Muscle of back (tissue), 13 donors: ENCODE measurements at places on chromosomes 4 and X. TPM values are rescaled to one million over a fixed set of nuclear protein-coding genes. Genes with fewer than 3 reads are reported as not detected.

ZNF630 gene
- 2.4 TPM for polyA plus RNA-seq

MAGED4B gene
- 45.9 TPM for polyA plus RNA-seq

DMRTC1B gene
- 0.28 TPM for polyA plus RNA-seq

SSX2 gene
- not detected for polyA plus RNA-seq

TCEANC gene
- polyA plus RNA-seq = 5.0 TPM

SPANXC gene
- not detected for polyA plus RNA-seq

PAK3 gene
- polyA plus RNA-seq = 11.9 TPM

RBM47 gene
- 2.8 TPM for polyA plus RNA-seq

PPEF2 gene
- polyA plus RNA-seq = not detected

TRIM61 gene
- 3.8 TPM for polyA plus RNA-seq

GAGE12J gene
- not detected for polyA plus RNA-seq

GRCh38 chrX:11537141-11537540 is 128.6 kb downstream of the ARHGAP6 start:
- DNase-seq = no peak

DNA sequence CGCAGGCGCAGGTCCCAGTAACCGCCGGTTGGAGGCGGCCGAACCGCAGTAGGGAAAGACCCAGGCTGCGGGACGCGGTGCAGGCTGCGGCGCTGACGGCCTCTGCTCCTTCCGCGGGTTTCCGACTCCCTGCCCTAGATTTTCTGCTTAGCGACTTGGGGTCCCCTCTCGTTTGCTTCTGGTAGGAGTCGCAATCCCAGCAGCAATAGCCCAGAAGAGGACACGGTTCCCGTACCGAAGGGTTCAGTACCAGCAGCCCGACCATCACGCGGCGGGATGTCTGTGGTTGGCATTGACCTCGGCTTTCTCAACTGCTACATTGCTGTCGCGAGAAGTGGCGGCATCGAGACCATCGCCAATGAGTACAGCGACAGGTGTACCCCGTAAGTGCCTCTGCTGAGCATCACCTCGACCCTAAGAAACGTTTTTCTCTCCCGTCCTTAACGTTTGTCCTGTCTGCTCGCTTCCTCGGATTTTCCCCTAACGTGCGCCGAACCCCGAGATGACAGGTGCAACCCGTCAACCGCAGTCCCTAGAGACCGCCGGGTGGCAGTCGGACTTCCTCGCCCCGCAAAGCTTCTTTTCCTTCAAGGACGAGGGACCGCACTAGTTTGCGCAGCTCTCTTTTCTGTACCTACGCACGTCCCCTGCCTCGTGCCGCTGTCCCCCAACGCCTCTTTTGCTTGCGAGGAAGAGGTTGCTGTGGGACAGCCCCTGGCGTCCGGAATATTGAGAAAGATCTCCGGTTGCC is at the start of gene HSPA4L:
TSS of gene HSPA4L (plus strand) at position 48 of the 751 bp plus-strand sequence. CDS start at position 277, 229 bp downstream.
- peak; percentile 93 for DNase-seq

GRCh38 chr4:7546809-7547367 is 112.2 kb upstream of the PSAPL1 start:
- DNase-seq = peak; percentile 7

- no peak for DNase-seq
Observed at GRCh38 chr4:75973766-75974165, 17.0 kb downstream of the SDAD1 start.

DNA sequence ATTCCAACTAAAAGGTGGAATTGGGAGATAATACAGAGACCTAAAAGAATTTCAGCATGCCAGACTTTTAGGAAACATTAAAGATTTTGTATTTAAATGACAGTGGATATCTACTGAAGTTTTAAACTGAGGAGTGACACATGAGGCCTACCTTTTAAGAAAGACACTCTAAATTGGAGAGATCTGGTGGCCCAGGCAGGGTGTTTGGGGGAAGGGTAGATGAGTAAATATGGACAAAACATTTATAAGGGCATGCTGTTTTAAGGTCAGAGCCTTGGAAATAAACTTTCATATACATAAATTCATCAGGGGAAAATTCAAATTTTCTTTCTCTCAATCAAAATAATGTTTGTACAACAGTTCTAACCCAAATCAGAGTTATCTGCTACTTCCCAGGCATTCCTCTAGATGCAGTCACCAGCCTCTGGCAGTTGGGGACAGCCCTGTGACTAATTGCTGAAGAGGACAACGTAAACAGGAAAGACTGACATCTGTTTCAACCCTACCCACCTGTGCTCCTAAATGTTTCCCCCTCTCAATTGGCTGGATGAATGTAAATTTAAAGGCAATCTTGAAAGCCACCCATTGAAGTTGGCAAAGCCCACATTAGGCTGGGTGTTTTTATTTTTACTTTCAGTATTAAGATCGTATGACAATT is 1646.9 kb upstream of the ADGRL3 start:
- DNase-seq = peak; percentile 6

GRCh38 chrX:50771382-50771781 is 42.6 kb downstream of the SHROOM4 start:
- no peak for DNase-seq

GRCh38 chr4:25928379-25929297 is 14.6 kb downstream of the SMIM20 start:
- DNase-seq = no peak

DNA sequence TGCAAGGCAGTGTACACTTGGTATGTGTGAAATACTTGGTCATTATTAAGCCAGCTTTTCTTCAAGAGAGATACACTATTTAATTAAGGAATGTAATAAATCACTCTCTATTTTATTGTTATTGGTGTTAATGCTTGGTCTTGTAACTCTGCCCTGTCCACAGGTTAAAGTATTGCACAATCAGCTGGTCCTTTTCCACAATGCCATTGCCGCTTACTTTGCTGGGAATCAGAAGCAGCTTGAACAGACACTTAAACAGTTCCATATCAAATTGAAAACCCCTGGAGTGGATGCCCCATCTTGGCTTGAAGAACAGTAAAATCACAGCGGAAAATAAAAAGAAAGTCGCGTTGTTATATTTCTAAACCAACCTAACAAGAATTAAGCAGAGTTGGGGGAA is 26.2 kb upstream of the FHDC1 start:
- no peak for DNase-seq

GRCh38 chr4:37667197-37668100 is 18.7 kb downstream of the RELL1 start:
- DNase-seq = no peak
